ENCODE measurements at places on chromosomes 11 and 22.

- no peak for DNase-seq
Measured at GRCh38 chr22:28444659-28445058, 235.0 kb downstream of the TTC28 start.

GRCh38 chr11:85697747-85698146 lies 11.8 kb upstream of the CCDC89 start:
- DNase-seq: no peak

GRCh38 chr11:68812526-68812925 lies 29.2 kb downstream of the CPT1A start:
- DNase-seq: no peak

- no peak for DNase-seq
Measured at GRCh38 chr22:22228421-22228820, 16.2 kb upstream of the VPREB1 start.

GRCh38 chr22:50630376-50630775 lies 2.4 kb upstream of the ARSA start:
- no peak for DNase-seq

DNA sequence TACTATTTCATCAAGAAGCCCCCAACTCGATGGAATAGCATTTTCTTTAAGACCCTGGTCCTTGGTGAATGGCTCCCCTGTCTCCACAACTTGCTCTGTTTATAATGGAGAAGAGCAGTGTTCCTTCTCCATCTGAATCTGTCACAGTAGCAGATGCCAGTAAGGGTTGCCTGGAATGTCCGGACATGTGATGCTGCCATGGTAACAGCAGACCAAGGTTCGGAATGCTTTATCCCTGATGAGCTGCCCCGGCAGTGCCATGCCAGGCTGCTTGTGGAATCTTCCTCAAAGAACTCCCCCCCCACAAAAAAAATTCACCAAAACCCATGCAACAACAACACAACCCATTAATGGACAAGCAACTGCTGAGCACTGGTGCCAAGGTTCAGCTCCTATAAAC lies 72.5 kb downstream of the KCNC1 start:
- DNase-seq: no peak

DNA sequence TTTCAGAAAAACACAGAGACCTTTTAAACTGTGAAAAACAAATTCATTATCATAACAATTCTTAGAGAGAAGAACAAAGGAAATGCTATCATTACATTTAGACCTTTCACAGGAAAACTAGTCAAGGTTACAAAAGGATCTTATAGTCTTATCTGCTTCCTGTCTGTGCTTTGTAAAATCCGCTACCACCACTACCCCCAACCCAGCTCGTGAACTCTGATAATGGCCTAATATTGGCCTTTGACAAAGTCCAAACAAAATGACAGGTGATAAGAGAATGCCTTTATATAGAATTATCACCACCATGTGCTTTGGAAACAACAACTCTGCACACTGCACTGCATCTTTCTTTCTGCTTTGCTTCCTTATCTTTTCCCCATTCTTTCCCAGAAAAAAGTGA lies 272.5 kb downstream of the SBF2 start:
- DNase-seq: no peak

- no peak for DNase-seq
Measured at GRCh38 chr11:83456566-83456965, 170.4 kb upstream of the CCDC90B start.

GRCh38 chr22:26095256-26095956 lies 73.9 kb upstream of the SEZ6L start:
- DNase-seq: no peak
